ENCODE measurements at places on chromosomes 12 and 14. TPM values are rescaled to one million over a fixed set of nuclear protein-coding genes. Genes with fewer than 3 reads are reported as not detected.

The PCED1B gene
- 12.6 TPM for total RNA-seq

The NOS1 gene
- 0.66 TPM for total RNA-seq

The HOXC9 gene
- 9.0 TPM for total RNA-seq

The HCAR2 gene
- total RNA-seq, result 0.51 TPM

The PAN2 gene
- 40.1 TPM for total RNA-seq

The DLGAP5 gene
- total RNA-seq, result 0.63 TPM

- no peaks in the 10 kb centered on the region for H3K4me1 ChIP-seq
- DNase-seq, result no peak
- H3K36me3 ChIP-seq, result no peaks in the 10 kb centered on the region
- H3K4me3 ChIP-seq, result no peak overlapping the region
Observed at GRCh38 chr14:100677554-100678468, 48.9 kb upstream of the DLK1 start.

GRCh38 chr14:28987516-28987915 lies 220.9 kb downstream of the FOXG1 start:
- H3K27ac ChIP-seq, result no peak overlapping the region
- DNase-seq, result no peak
- no peaks in the 10 kb centered on the region for H3K27me3 ChIP-seq
- no peak overlapping the region for H3K4me3 ChIP-seq
- no peaks in the 10 kb centered on the region for H3K4me1 ChIP-seq

DNA sequence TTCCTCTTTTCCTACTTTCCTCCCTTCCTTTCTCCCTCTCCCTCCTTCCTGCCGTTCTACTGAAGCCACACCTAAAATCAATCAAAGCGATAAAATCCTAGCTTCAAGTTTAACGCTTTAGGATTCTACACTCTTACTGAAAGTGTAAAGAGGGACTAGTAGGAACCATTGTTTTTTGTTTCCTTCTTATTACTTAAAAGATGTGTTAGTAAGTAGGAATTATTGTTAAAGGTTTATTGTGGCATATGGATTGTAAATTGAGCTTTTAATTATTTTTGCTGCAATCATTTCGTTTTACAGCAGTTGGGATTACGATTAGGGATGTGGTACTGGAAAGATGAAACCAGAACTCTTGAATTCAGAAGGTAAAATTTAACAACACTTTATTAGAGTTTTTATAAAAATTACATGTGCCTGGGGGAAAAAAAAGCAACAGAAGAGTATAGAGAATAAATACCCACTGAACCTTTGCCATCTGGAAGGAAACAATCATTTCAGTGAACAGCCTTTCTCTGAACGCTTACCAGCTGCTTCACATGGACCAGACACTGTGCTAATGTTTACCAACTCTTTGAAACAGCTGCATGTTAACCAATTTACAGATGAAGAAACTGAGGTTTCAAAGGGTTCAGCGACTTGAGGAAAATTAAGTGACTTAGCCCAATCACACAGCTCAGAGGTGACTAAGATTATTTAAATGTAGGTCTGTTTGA lies 1.0 kb downstream of the PPP1R36 start:
- H3K4me3 ChIP-seq, result no peak overlapping the region
- no peak overlapping the region for H3K27ac ChIP-seq
- H3K27me3 ChIP-seq, result no peaks in the 10 kb centered on the region
- DNase-seq, result no peak
- H3K36me3 ChIP-seq, result no peaks in the 10 kb centered on the region

DNA sequence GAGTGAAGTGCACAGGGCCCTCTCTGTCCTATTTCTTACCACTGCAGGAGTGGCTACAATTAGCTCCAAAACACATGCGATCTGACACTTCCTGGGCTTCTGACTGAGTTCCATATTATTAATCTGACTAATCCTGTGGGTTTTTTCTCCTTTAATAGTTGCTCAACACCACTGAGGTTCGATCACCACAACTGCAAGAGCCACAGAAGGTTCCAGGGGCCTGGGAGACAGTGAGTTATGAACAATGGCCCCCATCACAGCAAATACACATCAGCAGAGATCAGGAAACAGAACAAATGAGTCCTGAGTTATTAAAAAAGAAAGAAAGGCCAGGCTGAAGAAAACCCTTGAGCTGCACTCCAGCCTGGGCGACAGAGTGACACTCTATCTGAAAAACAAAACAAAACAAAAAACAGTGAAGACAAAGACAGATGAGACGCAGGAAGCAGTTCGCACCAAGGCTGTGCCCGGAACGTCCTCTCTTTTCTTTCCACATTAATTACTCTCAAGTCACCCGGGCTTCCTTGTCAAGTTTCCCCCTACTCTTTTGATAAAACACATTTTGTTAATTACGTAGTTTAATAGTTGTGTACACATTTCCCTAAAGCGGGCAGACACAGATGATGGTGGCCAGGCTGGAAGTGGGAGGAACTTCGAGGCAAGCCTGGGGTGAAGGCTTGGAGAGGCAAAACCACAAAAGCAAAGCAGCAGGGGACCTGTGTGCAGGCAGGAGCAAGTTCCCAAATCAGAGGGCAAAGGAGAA lies 42.7 kb downstream of the CDC42BPB start:
- peak; percentile 15 for DNase-seq
- H3K4me3 ChIP-seq, result no peak overlapping the region
- H3K27ac ChIP-seq, result no peak overlapping the region
- no peaks in the 10 kb centered on the region for H3K36me3 ChIP-seq
- peaks cover 2% of the 10 kb centered on the region for H3K4me1 ChIP-seq
- H3K27me3 ChIP-seq, result no peaks in the 10 kb centered on the region

DNA sequence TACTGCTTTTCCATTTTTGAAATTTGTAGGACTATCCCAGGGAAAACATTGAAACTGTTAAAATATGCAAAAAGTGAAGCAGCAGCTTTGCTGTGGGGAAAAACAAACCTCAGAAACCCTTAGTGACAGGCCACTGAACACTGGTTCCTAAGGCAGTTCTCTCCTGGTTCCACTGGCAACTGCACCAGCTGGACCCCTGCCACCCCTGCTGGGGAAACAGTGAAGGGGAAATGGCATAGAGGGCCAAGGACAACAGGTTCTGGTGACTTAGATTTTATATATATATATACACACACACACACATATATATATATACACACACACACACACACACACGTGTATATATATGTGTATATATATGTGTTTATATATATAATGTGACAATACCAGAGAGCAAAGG lies 16.2 kb upstream of the KRT7 start:
- H3K36me3 ChIP-seq, result no peaks in the 10 kb centered on the region
- no peaks in the 10 kb centered on the region for H3K4me1 ChIP-seq
- H3K27ac ChIP-seq, result no peak overlapping the region
- H3K27me3 ChIP-seq, result no peaks in the 10 kb centered on the region

DNA sequence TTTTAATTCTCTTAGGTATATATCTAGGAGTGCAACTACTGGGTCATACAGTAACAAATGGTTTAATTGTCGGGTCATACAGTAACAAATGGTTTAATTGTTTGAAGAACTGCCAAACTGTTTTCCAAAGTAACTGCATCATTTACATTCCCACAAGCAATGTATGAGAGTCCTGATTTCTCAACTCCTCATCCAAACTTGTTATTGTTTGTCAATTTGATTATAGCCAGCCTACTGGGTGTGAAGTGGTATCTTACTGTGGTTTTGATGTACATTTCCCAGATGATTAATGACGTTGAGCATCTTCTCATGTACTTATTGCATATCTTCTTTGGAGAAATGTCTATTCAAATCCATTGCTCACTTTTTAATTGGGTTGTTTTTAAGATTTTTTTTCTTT lies 67.6 kb upstream of the CFL2 start:
- no peak overlapping the region for H3K27ac ChIP-seq
- no peaks in the 10 kb centered on the region for H3K36me3 ChIP-seq
- H3K4me3 ChIP-seq, result no peak overlapping the region
- no peak for DNase-seq

- H3K4me1 ChIP-seq, result no peaks in the 10 kb centered on the region
- DNase-seq, result no peak
- peak overlapping the region; percentile 100 for H3K27ac ChIP-seq
- peak overlapping the region; percentile 53 for H3K4me3 ChIP-seq
Observed at GRCh38 chr14:75277815-75278421, 710 bp upstream of the FOS start.

GRCh38 chr12:89691659-89692058 lies 17.0 kb downstream of the ATP2B1 start:
- no peaks in the 10 kb centered on the region for H3K27me3 ChIP-seq
- no peaks in the 10 kb centered on the region for H3K4me1 ChIP-seq
- no peak overlapping the region for H3K4me3 ChIP-seq
- DNase-seq, result no peak

DNA sequence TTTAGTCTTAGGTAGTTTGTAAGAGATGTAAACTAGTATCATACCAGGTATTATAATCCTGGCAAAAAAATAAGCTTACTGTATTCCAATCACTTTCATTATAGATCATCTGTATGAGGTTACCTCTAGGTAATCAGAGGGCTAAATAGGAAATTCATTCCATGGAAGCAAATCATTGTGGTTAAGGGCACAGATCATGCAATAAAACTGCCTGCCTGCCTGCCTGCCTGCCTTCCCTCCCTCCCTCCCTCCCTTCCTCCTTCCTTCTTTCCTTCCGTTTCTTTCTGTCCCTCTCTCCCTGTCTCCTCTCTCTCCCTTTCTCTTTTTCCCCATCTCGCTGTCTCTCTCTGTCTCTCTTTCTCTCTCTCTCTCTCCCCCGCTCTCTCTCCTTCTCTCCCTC lies 3.2 kb upstream of the CLEC9A start:
- no peaks in the 10 kb centered on the region for H3K36me3 ChIP-seq
- H3K27ac ChIP-seq, result no peak overlapping the region
- H3K4me1 ChIP-seq, result no peaks in the 10 kb centered on the region
- H3K27me3 ChIP-seq, result no peaks in the 10 kb centered on the region
- H3K4me3 ChIP-seq, result no peak overlapping the region

GRCh38 chr14:98186140-98186539 lies 1085.9 kb downstream of the BCL11B start:
- no peak overlapping the region for H3K4me3 ChIP-seq
- H3K27ac ChIP-seq, result no peak overlapping the region
- no peaks in the 10 kb centered on the region for H3K36me3 ChIP-seq
- no peaks in the 10 kb centered on the region for H3K27me3 ChIP-seq

DNA sequence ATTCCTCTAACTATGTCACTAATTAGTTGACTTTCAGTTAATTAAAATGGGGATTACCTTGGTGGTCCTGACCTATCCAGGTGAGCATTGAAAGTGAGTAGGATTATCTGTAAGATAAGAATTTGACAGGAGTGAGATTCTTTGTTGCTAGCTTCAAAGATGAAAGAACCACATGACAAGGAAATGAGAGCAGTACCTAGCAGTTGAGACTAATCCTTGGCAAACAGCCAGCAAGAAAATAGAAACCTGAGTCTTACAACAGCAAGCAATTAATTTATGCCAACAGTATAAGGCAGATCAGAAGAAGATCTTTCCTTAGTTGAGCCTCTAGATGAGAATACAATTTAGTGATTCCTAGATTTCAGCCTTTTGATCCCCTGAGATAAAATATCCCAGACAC lies 1058.4 kb downstream of the LRFN5 start:
- H3K27me3 ChIP-seq, result no peaks in the 10 kb centered on the region
- no peaks in the 10 kb centered on the region for H3K36me3 ChIP-seq
- no peak for DNase-seq
- no peak overlapping the region for H3K27ac ChIP-seq
- H3K4me1 ChIP-seq, result no peaks in the 10 kb centered on the region

DNA sequence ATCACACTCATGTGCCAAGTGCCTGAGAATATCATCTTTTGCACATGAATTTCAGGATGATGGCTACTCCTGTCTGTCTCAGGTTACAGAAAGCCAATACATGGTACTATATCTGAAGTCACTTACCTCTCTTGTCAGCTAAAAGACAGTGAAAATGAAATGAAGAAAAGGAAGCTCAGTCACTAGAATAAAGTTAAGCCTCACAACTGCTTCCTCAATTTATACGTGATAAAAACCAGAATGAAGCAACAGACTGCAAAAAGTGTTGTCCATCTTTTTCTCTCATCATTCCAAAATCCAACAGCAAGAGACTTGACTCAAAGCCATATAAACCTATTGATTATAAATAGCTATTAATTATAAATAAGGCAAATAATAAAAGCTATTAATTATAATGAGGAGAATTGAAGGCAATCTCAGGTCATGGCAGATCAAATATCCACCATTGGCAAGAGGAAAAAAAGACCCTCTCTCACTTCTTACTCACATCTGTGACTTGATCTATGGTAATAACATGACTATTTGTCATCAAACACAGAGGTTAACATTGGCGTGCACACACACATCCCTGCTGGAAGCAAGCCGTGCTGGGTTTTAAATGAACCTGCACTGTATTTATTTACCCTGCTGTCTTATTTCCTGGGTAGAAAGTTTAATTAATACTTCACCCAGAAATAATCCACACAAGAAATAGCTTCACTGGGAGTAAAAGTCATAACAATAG lies 10.0 kb downstream of the NIN start:
- no peaks in the 10 kb centered on the region for H3K27me3 ChIP-seq
- no peaks in the 10 kb centered on the region for H3K36me3 ChIP-seq
- no peak for DNase-seq
- peaks cover 3% of the 10 kb centered on the region for H3K4me1 ChIP-seq
- no peak overlapping the region for H3K4me3 ChIP-seq

GRCh38 chr12:25135531-25136154 lies 59.3 kb downstream of the DNAI7 start:
- no peaks in the 10 kb centered on the region for H3K27me3 ChIP-seq
- no peak for DNase-seq
- H3K4me1 ChIP-seq, result no peaks in the 10 kb centered on the region
- H3K36me3 ChIP-seq, result no peaks in the 10 kb centered on the region
- no peak overlapping the region for H3K4me3 ChIP-seq

DNA sequence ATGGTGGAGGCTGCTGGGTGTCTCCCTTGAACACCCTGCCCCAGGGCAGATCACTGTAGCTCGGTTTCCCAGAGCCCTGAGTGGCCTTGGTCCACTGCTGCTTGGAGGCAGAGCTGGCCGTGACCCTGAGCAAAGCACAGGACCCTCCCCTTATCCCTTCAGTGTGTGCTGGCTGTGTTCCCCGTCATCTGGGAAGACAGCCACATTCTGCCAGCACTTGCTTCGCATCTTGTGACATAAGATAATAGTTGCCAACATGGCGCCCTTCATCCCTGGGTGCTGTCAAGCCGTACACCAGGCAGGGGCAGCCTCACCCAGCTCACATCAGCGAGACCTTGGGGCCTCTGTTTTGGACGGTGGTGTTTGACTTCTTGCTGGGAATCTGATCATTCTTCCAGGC lies 12.1 kb upstream of the ALDH2 start:
- H3K27ac ChIP-seq, result no peak overlapping the region
- no peaks in the 10 kb centered on the region for H3K36me3 ChIP-seq
- DNase-seq, result no peak
- no peaks in the 10 kb centered on the region for H3K27me3 ChIP-seq
- peaks cover 2% of the 10 kb centered on the region for H3K4me1 ChIP-seq

- no peaks in the 10 kb centered on the region for H3K4me1 ChIP-seq
- H3K27ac ChIP-seq, result no peak overlapping the region
- H3K27me3 ChIP-seq, result no peaks in the 10 kb centered on the region
- no peak for DNase-seq
- no peaks in the 10 kb centered on the region for H3K36me3 ChIP-seq
Observed at GRCh38 chr14:34055157-34055950, 104.5 kb upstream of the EGLN3 start.

GRCh38 chr12:15272376-15272775 lies 49.9 kb upstream of the PTPRO start:
- no peaks in the 10 kb centered on the region for H3K27me3 ChIP-seq
- no peak for DNase-seq
- no peak overlapping the region for H3K27ac ChIP-seq
- H3K4me3 ChIP-seq, result no peak overlapping the region
- peaks cover 3% of the 10 kb centered on the region for H3K4me1 ChIP-seq

Measured in aorta (tissue), 5 donors.